ENCODE measurements at places on chromosomes 7 and 10.

DNA sequence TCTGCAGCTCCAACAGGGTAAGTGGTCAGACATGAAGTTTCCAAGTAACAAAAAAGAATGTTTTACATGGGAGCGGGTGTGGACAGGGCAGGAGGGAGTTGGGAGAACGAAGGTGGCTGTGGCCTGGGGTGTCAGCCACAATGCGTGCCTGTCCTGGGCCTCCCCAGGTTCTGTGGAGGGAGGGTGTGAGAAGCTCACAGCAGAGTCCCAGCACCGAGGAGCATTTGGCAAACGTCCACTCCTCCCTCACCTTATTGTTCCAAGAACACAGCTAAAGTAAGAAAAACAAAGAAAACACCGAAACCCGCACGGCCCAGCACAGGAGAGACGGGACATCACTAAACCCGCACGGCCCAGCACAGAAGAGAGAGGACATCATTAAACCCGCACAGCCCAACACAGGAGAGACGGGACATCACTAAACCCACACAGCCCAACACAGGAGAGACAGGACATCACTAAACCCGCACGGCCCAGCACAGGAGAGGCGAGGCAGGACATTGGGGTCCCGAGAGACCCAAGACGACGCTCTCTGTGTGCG lies 226.4 kb downstream of the MAD1L1 start:
- DNase-seq, result peak; percentile 24
- H3K36me3 ChIP-seq, result no peaks in the 10 kb centered on the region

DNA sequence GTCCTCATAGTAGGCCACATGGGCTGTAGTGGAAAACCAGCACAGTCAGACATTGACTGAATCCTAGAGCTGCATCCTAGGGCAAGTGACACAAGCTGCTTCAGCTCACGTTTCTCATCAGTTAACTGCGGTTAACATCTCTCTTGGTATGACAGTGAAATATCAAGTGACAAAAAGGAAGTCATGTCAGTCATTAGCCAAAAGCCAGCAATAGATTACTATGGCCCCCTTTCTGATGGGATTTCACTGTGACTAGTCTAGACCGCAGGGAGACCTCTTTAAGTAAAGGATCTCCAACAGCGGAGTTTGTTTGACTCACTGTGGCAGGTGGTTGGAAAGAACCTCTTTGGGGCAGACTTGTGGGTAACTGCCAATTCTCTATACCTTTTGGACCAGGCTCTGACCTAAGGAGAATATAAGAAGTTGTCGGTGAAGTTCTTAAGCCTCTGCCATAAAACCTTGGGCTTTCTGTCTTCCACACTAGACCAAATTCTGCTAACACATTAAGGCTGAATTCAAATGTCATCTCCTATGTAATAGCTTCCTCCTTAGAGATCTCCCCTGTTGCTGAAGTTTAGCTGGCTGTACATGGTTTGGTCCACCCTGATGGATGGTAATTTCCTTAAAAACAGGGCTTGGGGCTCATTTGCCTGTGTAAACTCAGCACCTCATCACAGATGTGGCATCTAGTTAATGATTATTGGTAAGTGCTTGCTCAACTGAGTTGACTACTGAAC lies 115.3 kb downstream of the SGMS1 start:
- H3K4me3 ChIP-seq, result no peak overlapping the region
- DNase-seq, result no peak
- H3K27ac ChIP-seq, result no peak overlapping the region

DNA sequence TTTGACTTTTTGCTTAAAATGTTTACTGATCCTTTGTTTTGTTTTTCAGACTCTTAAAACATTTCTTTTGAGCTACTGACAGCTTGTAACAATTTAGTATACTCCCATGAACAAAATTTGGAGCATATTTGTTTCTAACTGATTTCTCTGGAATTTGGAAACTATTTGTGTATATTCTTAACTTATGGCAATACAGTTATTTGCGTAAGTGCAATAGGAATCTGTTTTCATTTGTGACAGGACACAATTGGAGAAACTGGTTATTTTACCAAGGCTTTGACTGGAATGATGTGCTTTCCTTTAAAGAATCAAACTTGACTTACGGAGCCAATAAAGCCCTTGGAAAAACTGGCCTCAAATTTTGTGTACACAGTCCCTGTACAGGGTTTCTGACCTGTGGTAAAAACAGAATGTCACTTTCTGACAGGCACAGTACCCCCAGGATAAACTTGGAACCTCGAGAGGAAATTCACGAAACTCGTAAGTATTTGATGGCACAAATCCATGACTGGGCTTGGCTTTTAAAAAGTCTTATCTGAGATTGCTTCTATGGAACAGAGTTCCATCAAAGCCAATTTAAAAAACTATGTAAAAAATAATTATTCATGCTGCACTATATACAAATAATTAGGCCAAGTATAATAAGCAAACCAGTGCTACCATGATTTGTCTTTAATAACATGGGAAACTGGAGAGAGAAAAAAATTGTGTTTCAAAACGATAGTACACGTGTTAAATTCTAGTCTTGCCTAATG lies 70.4 kb downstream of the ST8SIA6 start:
- H3K4me1 ChIP-seq, result no peaks in the 10 kb centered on the region
- H3K4me3 ChIP-seq, result no peak overlapping the region
- H3K36me3 ChIP-seq, result no peaks in the 10 kb centered on the region
- H3K27ac ChIP-seq, result no peak overlapping the region
- no peak for DNase-seq

DNA sequence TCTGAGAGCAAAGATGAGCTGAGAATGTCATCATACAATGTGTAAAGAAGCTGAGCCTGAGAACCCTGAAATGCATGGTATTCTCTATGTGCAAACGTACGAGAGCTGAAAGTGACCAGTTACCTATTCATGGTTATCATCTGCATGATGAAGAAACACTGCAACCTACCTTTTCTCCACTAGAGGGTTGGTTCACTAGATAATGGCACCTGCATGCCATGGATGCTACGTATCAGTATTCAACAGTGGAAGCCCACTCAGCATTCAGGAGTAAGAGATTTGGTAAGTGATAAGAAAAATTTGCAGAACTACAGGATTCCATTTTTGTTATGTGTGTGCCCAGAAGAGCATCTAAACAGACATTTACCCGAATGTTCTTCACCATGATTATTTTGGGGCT lies 145.4 kb downstream of the PTPRN2 start:
- H3K36me3 ChIP-seq, result no peaks in the 10 kb centered on the region
- no peaks in the 10 kb centered on the region for H3K27me3 ChIP-seq
- no peak overlapping the region for H3K4me3 ChIP-seq

DNA sequence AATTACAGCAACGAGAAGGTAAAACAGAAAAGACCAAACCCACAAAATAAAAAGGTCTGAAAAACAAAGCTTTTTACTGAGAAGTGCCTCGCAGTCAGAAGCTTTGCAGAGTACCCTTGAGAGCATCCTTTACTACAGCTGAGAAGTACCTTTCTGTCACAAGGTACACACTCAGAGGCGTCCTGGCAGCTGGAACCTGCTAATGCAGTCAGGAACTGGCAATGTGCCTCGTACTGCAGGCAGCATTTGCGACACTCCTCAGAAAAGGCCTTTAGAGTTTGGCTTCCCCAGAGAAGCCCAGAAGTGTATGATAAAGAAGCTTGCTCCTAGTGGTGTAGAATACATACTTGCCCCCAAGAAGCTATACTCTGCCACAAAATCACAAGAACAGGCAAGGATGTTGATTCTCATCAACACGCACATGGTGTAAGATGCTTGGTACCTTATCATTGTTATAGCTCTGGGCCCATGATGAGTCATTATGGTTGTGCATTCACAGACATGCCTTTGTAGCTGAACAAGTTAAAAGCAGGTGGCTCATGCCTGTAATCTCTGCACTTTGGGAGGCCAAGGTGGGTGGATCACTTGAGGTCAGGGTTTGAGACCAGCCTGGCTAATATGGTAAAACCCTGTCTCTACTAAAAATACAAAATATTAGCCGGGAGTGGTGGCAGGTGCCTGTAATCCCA lies 2.0 kb upstream of the GTPBP4 start:
- DNase-seq, result peak; percentile 93
- H3K4me3 ChIP-seq, result no peak overlapping the region
- no peaks in the 10 kb centered on the region for H3K27me3 ChIP-seq
- H3K4me1 ChIP-seq, result peaks cover 36% of the 10 kb centered on the region
- H3K27ac ChIP-seq, result peak overlapping the region; percentile 85

- no peak for DNase-seq
- no peaks in the 10 kb centered on the region for H3K27me3 ChIP-seq
- no peaks in the 10 kb centered on the region for H3K36me3 ChIP-seq
- H3K27ac ChIP-seq, result no peak overlapping the region
These were observed 34.5 kb downstream of the RTKN2 start for GRCh38 chr10:62234077-62234605.

GRCh38 chr7:120475994-120476393 lies 203.0 kb downstream of the KCND2 start:
- DNase-seq, result no peak
- no peaks in the 10 kb centered on the region for H3K4me1 ChIP-seq
- H3K27me3 ChIP-seq, result no peaks in the 10 kb centered on the region
- H3K4me3 ChIP-seq, result no peak overlapping the region
- no peak overlapping the region for H3K27ac ChIP-seq

DNA sequence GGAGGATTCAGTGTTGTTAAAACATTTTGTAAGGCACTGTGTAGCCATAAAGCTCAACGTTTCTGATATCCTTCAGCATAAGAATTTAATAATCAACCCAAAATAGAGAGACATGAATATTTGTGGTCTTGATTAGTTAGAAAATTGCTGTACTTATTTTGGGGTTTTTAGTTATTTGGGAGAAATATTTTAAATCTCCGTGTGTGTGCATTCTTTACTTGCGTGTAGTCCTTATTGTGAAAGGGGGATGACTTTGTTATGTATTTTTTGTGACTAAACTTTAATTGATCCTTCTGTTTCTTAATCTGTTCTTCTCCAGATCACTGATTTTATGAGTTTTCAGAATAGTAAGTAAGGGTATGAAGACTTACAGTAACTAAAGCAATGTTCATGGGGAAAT lies 81.2 kb downstream of the ZNRF2 start:
- no peak overlapping the region for H3K27ac ChIP-seq
- no peaks in the 10 kb centered on the region for H3K27me3 ChIP-seq
- H3K36me3 ChIP-seq, result no peaks in the 10 kb centered on the region
- DNase-seq, result no peak

GRCh38 chr7:131139462-131139861 lies 188.2 kb upstream of the MKLN1 start:
- H3K27ac ChIP-seq, result no peak overlapping the region
- DNase-seq, result no peak
- no peak overlapping the region for H3K4me3 ChIP-seq
- no peaks in the 10 kb centered on the region for H3K36me3 ChIP-seq
- H3K4me1 ChIP-seq, result no peaks in the 10 kb centered on the region

DNA sequence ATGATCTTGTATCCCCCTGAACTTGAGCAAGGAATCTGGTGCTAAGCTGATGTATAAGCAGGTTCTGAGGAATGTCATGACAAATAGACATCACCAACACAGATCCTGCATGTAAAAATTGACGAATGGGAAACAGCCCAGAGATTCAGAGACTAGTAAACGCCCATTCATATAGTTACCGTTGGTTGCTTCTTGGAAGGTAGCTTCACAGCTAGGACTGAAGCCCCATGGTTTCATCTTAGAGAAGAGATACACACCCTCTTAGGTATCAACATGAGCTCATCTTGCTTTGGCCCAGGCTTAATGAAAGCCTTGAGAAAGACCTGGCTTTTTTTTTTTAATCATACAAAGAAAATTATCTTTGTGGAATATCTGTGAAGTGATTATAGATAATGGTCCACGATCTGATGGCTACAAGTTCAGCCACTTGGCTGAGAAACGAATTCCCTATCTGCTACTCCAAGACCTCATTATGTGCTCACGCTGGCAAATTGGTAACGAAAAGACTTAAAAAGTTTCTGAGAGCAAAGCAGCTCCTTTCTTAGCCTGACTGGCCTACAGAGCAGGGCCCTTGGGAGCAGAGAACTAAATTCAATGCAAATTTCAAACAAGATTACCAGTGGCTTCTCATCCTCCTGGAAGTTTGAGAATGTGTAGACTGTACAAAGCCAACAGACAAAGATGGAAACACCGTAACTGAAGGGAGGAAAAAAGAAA lies 181.1 kb downstream of the NRP1 start:
- no peak for DNase-seq
- H3K4me3 ChIP-seq, result no peak overlapping the region
- H3K27me3 ChIP-seq, result no peaks in the 10 kb centered on the region
- H3K27ac ChIP-seq, result no peak overlapping the region

GRCh38 chr7:28236560-28236959 lies 56.0 kb upstream of the JAZF1 start:
- H3K27me3 ChIP-seq, result no peaks in the 10 kb centered on the region
- DNase-seq, result no peak
- H3K4me1 ChIP-seq, result no peaks in the 10 kb centered on the region
- no peaks in the 10 kb centered on the region for H3K36me3 ChIP-seq

DNA sequence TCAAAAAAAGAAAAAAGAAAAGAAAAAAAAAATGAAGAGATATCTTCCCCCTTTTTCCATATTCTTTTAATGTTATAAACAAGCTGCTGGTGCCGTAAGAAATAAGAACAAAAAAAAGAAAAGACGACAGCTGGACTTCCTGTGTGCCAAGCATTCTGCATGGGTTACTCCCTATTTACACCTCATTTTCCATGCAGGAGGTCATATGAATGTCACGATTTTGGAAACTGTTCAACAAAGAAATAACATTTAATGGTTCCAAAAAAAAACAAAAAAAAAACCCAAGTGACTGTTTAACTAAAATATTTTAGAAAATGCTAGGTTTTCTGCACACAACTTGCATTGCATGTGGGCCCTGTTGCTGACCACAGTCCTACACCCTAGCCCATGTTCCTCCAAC lies 159.3 kb downstream of the TNS3 start:
- H3K27me3 ChIP-seq, result no peaks in the 10 kb centered on the region
- DNase-seq, result no peak
- H3K4me1 ChIP-seq, result no peaks in the 10 kb centered on the region
- H3K27ac ChIP-seq, result no peak overlapping the region
- H3K36me3 ChIP-seq, result no peaks in the 10 kb centered on the region

- no peaks in the 10 kb centered on the region for H3K27me3 ChIP-seq
- peaks cover 47% of the 10 kb centered on the region for H3K4me1 ChIP-seq
- H3K36me3 ChIP-seq, result no peaks in the 10 kb centered on the region
These were observed 13.5 kb downstream of the TNPO3 start for GRCh38 chr7:129041142-129042085.

Data from thyroid gland (tissue), 4 donors.